ENCODE measurements at places on chromosomes 4 and X. TPM values are rescaled to one million over a fixed set of nuclear protein-coding genes. Genes with fewer than 3 reads are reported as not detected.
A peak's percentile ranks its signal among the peaks of the same experiment; 100 is the strongest.

Gene ETDB
- not detected for total RNA-seq

- no peak for DNase-seq
Measured at GRCh38 chr4:77044461-77045150, 31.2 kb downstream of the CCNI start.

Gene SLC7A11
- 0.22 TPM for total RNA-seq

Gene ZFP42
- total RNA-seq: not detected

GRCh38 chr4:21884615-21885014, 64.0 kb downstream of the KCNIP4 start:
- DNase-seq: no peak

Gene EDNRA
- total RNA-seq: 25.5 TPM

GRCh38 chr4:32161392-32161791, 1441.2 kb downstream of the PCDH7 start:
- DNase-seq: no peak

- no peak for DNase-seq
Measured at GRCh38 chr4:73006286-73006990, 63.1 kb downstream of the COX18 start.

DNA sequence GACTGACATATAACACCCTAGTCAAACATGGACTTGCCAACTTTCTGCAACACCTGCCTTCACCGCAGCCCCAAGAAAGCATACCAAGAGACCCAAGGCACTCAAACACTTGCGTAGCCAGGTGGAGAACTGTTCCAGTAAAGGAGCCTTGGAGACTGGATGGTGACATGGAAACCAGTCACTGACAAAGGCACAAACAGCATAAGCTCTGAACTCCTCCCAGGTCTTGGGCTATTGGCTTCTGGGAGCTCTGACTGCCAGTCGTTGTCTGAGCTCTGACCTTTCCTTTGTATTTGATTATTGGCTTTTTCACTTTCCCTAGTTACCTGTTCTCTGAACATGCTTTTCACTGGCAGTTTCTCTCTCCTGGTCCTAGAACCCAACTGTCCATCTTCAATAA, 38.3 kb downstream of the ARAP2 start:
- DNase-seq: no peak

Gene AREG
- total RNA-seq: 9.6 TPM

DNA sequence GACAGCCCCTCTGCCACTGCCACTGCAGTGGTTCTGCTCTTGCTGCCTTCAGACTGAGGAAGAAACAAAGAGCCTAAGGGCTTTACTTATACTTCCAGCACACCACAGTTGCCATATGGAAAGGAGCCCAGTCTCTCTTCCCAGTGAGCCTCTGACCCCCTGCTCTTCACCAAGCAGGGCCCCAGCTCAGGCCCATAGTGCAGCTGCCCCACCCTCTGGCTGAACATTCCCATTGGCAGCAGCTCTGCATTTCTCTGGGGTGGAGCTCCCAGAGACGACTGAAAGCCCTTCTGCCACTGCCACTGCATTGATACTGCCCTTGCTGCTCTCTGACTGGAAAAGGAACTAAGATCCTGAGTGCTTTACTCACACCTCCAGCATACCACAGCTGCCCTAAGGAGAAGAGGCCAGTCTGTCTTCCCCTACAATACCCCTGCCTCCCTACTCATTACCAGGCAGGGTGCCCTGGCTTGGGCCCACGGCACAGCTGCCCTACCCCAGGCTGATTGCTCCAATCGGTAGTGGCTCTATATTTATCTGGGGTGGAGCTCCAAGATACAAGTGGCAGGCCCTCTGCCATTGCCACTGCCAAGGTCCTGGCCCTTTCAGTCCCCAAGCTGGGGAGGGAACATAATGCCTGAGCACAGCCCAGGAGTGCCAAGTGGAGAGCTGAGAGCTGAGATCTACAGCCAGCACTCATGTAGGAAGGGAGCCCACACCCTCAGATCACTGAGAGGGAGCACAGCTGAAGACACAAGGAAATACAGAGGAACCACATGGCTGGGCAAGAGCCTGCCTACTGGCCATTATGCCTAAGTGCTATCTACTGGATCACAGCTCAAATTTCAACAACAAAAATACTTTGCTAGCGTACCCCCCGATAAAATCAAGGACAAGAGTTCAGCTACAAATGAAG, 36.0 kb downstream of the AWAT2 start:
- no peak for DNase-seq

Gene LUZP4
- not detected for total RNA-seq

DNA sequence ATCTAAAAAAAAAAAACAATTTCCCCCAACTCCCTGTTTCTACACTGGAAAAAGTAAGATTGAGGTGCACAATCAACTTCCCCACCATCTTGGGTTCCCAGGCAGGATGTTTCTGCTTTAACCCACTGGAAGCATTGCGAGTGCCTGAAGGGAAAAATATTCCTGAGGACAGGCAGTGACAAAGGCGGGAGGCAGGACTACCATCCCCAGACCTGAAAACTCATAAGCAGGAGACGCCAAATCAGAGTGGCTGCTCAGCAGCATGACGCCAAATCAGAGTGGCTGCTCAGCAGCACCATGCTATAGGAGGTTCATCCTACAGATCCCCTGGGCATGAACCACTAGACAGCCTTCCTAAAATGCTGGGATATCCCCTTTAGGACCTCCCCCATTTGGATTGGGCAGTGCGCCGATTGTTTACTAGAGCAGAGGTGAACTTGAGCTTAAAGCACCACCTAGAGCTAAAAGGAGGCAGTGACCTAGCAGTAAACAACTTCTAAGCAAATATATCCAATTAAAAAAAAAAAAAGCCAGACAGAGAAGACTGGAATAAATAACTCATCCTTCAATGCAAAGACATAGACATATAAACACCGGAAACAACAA, 35.0 kb upstream of the GK start:
- DNase-seq: no peak

Gene MAML3
- 8.6 TPM for total RNA-seq

Gene SMR3B
- not detected for total RNA-seq

DNA sequence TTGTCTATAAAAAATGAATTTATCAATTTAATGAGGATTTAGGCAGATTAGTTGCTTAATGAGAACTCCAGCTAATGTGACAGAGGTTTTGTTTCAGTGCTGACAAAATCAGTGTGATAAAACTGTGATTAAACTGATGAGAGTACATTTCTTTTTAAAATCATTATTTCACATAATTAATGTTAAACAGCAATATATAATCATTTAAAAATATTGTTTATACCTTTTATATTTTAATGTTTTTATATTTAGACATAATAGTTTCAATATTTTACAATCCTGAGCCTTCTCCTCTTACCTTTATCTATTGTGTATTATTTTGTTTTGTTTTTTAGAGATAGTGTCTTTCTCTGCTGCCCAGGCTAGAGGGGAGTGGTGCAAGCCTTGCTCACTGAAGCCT, 47.1 kb upstream of the MAB21L2 start:
- DNase-seq: no peak

GRCh38 chrX:150253959-150254620, 109.0 kb upstream of the MAMLD1 start:
- DNase-seq: no peak

DNA sequence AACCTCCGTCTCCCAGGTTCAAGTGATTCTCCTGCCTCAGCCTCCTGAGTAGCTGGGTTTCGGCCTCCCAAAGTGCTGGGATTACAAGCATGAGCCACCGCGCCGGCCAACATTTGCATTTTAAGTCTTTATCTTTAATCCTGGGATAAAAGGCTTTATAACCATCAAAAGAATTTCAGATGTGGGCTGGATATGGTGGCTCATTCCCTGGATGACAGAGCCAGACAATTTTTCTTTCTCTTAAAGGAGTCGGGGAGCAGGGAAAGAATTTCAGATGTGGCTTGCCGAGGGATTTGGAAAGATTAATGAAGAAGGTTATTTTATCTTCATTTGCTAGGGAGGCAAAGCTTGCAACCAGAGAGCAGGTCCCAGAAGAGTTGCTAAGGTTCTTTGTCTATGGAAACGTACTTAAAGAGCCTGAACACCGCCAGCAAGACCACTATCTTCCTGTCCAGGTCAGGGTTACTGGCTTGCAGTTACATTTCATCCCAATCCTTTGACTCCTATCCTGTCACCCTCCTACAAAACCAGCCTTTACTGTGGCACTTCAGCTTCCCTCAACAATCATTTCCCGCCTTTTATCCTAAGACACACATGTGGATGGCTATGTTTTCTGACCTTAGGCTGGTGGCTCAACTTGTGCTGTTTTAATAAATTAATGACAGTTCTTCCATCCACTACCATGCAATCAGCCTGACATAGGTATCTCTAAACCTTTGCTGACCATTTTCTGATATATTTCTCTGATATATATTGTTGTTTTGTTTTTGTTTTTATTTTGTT, 3.9 kb upstream of the KLHL8 start:
- DNase-seq: no peak

DNA sequence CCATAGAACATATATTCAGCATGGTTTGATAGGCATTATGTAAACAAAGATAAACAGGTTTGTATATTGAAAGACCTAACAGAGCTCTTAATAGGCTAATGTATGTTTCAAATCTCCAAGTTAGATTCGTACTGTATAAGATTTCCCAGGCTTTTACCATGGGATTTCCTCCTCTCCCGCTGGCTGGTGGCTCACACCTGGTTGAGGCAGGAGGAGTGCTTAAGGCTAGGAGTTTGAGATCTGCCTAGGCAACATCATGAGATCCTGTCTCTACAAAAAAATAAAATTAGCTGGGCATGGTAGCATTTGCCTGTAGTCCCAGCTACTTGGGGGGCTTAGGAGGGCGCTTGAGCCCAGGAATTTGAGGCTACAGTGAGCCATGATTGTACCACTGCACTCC, 5.4 kb downstream of the CPE start:
- no peak for DNase-seq

GRCh38 chr4:55781341-55781740, 38.2 kb upstream of the EXOC1L start:
- no peak for DNase-seq

- no peak for DNase-seq
Measured at GRCh38 chrX:154057791-154058190, 38.1 kb upstream of the IRAK1 start.

GRCh38 chr4:92111493-92111892, 192.3 kb upstream of the GRID2 start:
- DNase-seq: no peak

Gene ERAS
- not detected for total RNA-seq

DNA sequence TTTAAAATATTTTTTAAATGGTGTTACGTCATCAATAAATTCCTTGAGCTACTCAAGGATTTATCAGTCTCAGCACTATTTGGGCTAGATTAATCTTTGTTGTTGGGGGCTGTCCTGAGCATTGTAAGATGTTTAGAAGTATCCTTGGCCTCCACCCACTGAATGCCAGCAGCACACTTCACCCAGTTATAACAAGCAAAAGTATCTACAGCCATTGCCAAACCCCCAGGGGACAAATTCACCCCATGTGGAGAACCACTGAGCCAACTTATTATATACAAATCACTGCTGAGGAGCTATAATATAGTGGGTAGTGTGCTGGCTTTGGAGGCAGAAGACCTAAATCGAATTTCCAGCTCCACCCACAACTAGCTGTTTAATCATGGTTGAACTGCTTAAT, 58.3 kb downstream of the ATP10D start:
- no peak for DNase-seq

GRCh38 chrX:72081605-72082320, 50.0 kb downstream of the RTL5 start:
- no peak for DNase-seq

- no peak for DNase-seq
Measured at GRCh38 chrX:9862525-9862924, 76.3 kb downstream of the SHROOM2 start.

Gene NDNF
- total RNA-seq: 10.6 TPM

- no peak for DNase-seq
Measured at GRCh38 chr4:128303405-128303785, 15.8 kb upstream of the PGRMC2 start.

DNA sequence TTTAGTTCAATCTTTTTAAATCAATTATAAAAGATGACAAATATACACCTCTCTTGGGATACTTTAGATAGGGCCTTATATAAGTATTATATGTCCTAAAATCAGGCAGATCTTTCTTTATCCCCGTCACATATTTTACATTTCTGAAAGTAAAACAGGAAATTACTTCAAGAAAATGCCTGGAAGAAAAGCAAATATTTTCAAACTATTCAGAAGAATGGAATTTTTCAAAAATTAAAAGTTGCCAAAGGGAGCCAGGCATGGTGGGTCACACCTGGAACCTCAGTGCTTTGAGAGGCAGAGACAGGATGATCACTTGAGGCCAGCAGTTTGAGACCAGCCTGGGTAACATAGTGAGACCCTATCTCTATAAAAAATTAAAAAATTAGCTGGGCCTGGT, 34.4 kb downstream of the MGARP start:
- DNase-seq: no peak

Gene CENPVL3
- not detected for total RNA-seq

- no peak for DNase-seq
Measured at GRCh38 chr4:174189392-174190015, 94.0 kb downstream of the FBXO8 start.

DNA sequence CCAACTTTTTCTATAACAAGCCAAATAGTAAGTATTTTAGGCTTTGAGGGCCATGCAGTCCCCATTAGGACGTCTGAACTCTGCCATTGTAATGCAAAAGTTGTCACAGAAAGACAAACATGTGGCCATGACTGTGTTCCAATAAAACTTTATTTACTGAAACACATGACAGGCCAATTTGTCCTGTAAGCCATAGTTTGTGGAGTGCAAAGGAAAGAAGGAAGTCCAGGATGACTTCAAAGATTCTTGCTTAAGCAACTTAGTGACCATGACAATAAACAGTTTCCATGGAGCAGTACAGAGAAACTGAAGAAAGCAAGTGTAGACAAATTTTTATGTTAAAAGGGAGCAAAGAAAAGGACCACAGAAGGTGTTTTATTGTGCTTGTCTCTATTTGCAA, 35.0 kb upstream of the MYOZ2 start:
- DNase-seq: no peak

GRCh38 chr4:139658185-139658584, 7.4 kb upstream of the MGST2 start:
- DNase-seq: no peak

Gene NR0B1
- total RNA-seq: 3.3 TPM

GRCh38 chr4:187370918-187371317, 624.7 kb upstream of the ZFP42 start:
- no peak for DNase-seq

DNA sequence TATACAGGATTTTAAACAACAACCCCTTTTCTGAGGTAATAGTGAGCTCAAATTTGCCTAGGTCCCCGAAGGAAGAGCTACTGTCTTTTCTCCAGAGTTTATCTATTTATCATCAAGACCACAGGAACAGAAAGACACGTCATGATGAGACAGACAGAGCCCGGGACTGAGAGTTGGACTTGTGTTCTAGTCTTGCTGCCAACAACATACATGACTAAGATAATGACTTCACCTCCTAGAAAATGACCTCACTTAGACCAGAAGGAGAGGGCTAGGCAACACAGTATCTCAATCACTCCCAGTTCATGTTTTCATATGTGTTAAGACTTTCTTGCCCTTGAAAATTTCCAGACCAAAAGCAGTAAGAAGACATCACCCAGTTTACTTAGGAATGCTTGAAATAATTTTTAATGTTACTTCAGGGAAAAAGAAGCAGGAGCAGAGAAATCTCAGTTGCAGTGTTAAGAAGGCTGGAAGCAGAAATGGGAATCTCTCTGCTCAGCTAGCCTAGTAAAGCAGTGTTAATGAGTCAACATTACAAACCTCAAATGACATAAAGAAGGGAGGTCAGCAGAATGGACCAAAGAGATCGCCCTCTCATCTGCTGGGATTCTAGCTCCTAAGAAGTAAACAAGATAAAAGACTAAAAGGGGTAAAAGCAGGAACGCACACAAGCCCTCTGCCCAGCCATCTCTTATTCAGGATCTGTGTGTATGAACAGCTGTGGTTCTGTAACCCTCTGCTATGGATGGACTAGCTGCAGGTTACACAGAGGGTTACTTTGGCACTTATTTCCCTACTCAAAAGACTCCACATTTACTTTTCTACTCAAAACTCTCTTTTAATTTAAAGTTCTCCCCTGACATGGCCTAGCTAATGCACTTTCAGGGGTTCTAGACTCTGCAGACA, 24.8 kb downstream of the PDGFC start:
- DNase-seq: peak; percentile 32
